Liver (tissue), 10 donors: ENCODE measurements at places on chromosomes 12 and 14. TPM values are rescaled to one million over a fixed set of nuclear protein-coding genes. Genes with fewer than 3 reads are reported as not detected.

- no peak for DNase-seq
Observed at GRCh38 chr12:65300679-65301349, 22.3 kb downstream of the MSRB3 start.

GRCh38 chr12:104681012-104681690, 224.4 kb downstream of the CHST11 start:
- DNase-seq = no peak

- no peak for DNase-seq
Observed at GRCh38 chr14:68587931-68588330, 204.9 kb downstream of the ZFP36L1 start.

GRCh38 chr14:26339381-26339780, 258.5 kb downstream of the NOVA1 start:
- DNase-seq = no peak

DNA sequence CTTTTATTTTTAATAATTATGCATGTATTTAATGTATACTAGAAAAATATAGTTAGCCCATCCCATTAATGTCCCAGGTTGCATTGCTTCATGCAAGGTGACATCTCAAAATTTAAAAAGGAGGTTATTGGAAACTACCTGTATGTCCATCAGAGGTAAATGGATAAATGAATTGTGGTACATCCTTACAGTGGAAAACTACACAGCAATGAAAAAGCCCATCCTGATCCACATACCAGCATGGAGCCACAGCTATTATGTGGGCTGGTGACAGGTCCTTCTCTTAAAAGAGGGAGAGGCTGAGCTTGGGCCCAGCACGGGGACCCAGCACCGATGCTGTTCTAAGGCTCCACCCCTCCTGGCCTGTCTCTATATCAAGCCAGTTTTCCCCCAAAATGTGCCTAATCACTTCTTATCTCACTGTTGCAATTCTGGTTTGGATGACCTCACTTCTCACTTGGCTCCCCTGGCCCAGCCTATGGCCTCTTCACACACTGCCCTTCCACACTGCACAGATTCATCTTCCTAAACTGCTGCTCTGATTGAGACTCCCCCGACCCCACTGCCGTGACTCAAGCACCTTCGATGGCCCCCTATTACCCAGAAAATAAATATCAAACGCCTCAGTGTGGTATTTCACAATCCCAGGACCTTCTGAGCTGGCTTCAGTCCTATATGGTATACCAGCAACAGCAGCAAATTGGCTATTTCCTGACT, 97.1 kb upstream of the NCOR2 start:
- DNase-seq = no peak

DNA sequence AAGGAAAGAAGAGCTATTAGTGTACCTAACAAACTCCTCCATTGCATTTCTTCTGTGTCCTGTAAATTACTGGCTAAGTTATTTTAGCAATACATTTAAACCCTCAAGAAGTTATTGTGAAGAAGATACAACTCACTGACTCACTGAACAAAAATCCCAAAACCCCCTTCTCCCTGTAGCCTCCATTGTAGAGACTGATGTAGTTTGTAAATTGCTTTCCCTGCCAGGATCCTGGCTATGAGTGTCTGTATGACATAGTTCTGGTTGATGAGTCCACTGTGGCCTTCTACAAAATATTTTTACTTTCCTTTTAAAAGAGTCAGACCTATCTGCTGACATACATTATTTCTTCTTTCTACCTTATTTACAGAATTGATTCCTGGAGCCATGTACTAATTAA, 155.6 kb downstream of the SLC6A15 start:
- DNase-seq = no peak

GRCh38 chr12:82414926-82415325, 56.6 kb downstream of the METTL25 start:
- no peak for DNase-seq

GRCh38 chr14:71175491-71175890, 268.2 kb downstream of the PCNX1 start:
- no peak for DNase-seq

GRCh38 chr12:68828672-68829068, 20.7 kb downstream of the MDM2 start:
- no peak for DNase-seq

DNA sequence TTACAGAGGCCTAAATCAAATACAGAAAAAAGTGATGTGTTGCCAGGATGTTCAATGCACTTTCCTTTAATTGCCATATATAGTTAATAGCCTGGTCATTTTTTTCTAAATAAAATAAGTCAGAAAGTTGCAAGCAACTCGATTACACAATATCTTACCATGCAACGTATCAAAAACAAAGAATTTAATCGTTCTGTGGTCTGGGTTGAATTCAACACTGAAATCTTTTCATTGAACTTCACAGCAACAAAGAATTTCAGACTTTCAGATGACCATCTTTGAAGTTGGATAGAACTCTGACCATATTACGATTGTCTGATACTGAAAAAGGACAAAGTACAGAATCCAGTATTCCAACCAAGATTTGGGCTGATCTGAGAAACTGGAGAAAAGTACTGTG, 231.9 kb downstream of the SLC25A21 start:
- DNase-seq = no peak

DNA sequence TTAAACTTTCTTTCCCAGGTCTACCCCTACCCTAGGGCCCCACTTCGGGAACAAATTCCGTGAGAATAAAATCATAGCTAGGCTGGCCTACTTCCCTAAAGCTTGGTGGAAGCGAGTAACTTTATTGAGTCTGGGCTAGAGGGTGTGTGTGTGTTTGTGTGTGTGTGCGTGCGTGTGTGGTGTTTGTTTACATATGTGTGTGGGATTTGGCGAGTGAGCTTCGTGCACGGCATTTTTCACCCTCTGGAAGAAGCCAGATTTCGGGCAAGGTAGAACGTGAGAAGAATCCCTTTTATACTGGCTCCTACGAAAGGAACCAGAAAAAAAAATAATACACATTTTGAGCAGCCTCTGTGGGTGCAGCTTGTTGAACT, 7.5 kb upstream of the LHX5 start:
- DNase-seq = no peak

DNA sequence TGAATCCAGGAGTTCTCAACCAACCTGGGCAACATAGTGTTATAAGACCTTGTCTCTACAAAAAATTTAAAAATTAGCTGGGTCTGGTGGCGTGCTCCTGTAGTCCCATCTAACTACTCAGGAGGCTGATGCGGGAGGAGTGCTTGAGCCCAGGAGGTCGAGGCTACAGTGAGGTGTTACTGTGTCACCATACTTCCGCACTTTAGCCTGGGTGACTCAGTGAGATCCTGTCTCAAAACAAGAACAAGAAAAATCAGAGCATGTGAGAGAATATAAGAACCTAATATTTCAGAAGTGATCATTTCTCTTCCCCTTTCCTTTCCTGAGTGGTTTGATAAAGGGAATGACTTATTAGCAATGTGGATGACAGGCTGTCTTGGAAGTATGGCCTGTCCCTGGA, 9.5 kb downstream of the TRAF3 start:
- no peak for DNase-seq

DNA sequence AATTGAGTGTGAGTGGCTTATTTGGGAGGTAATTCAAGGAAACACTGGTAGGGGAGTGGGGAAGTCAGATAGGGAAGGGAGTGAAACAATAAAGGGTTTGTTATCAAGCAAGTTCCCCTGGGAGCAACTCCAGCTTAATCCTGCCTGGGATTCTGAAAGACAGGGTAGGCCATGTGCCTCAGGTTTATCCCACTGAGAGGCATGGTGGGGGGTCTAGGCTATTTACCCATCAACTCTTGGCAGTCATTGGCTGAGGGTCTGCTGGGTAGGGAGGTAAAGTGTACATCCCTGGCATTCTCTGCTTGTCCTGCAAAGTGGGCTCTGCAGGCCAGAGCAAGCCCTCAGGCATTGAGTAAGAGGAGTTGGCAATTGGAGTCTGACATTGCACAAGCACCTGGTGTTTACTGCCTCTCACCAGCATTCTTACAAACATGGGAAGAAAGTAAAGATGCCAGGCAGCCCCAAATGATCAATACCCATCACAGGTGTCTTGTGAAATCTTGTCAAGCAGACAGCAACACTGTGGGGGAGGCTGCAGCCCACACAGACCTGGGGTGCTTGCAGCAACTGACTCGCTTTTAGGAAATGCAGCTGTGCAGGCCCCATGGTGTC, 169.3 kb downstream of the KTN1 start:
- DNase-seq = no peak

- DNase-seq = no peak
Observed at GRCh38 chr14:32050878-32051277, 26.2 kb upstream of the ARHGAP5 start.

GRCh38 chr12:132326646-132327045, 2.7 kb downstream of the GALNT9 start:
- no peak for DNase-seq

- DNase-seq = no peak
Observed at GRCh38 chr14:55075628-55076175, 24.3 kb downstream of the MAPK1IP1L start.

GRCh38 chr12:27614866-27615265, 81.4 kb upstream of the REP15 start:
- no peak for DNase-seq

DNA sequence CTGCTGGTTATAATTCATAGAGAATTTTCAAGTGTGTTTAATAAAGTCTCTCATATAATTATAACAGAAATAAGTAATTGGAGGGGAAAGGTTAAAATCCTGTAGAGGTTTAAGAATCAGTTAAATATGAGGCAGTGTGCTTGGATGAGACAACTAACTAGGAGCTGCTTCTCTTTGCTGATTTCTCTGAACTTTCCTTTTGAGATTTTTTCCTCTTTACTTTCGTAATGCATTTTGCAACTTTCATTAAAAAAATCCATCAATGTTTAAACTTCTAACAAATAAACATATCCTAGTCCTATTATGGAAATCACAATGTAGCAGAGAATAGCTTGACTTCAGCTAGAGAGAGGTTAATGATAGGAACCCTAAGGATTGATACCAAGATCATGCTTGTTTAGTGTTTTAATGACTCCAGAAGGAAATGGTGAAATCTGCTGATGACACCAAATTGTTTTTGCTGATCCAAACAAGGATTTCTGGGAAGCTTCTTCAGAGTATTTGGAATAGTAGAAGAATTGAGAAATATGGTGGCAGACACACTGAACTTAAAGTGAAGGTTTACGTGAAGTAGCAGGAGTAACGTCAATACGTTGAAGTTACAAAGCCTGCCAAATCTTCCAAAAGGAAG, 122.6 kb downstream of the RAD51B start:
- DNase-seq = no peak

- DNase-seq = no peak
Observed at GRCh38 chr14:74216671-74217070, 22.6 kb upstream of the VSX2 start.

GRCh38 chr14:92935446-92935845, 12.5 kb downstream of the CHGA start:
- DNase-seq = no peak

DNA sequence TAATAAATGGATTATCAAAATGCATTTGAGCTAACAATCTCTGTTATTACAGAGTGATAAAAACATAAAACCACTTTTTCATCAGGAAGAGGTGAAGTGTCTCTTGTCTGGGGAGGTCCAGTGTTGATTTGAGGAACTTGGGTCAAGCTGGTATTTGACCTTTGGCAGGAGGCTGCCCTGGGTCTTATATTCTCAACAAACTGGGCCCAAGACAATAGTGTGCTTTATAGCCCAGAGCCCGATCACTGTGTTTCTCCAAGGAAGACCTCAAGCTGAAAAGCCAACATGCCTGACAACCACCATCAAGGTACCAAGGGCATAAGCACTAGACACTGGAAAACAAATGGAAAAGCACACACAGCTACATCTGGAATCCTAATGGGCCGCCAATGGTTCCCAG, 137.0 kb downstream of the SLC25A21 start:
- DNase-seq = no peak

GRCh38 chr12:104623883-104624282, 167.1 kb downstream of the CHST11 start:
- no peak for DNase-seq

- no peak for DNase-seq
Observed at GRCh38 chr12:70246580-70246979, 3.3 kb downstream of the CNOT2 start.

GRCh38 chr14:55123852-55124639, 5.0 kb upstream of the LGALS3 start:
- DNase-seq = no peak

GRCh38 chr12:112851024-112851777, 55.6 kb upstream of the OAS1 start:
- no peak for DNase-seq

GRCh38 chr14:74856366-74856765, 19.6 kb downstream of the PROX2 start:
- DNase-seq = no peak

DNA sequence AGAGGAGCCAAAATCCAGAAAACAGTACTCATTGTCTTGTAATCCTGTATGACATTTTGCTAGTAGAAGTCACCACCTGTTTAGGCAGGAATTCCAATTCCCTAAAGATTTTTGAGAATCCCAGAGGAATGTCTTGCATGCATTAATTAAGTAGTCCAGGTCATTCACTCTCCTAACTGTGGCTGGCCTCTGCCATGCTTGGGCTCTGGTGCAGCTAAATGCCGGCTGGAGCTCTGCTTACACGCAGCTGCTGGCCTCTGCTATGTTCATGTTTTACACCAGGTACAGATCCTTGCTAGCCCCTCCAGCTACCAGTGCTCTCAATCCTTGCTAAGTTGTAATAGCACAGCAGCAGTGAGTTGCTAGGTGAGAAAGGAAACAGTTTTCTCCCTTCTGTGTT, 16.3 kb upstream of the HIF1A start:
- DNase-seq = no peak

GRCh38 chr12:92602476-92602875, 100.3 kb upstream of the PLEKHG7 start:
- DNase-seq = no peak

The MAP3K9 gene
- 5.2 TPM for total RNA-seq

The NFE2 gene
- 1.7 TPM for total RNA-seq

The KITLG gene
- 3.0 TPM for total RNA-seq

The RNASE4 gene
- total RNA-seq = 129 TPM

The C12orf54 gene
- total RNA-seq = not detected

The SCNN1A gene
- 0.47 TPM for total RNA-seq

The GLT1D1 gene
- total RNA-seq = 13.1 TPM

The DPY19L2 gene
- total RNA-seq = 0.42 TPM

The FOXA1 gene
- total RNA-seq = 8.0 TPM

The LIN7A gene
- total RNA-seq = 20.6 TPM

The FSCB gene
- total RNA-seq = not detected

The PDZRN4 gene
- total RNA-seq = 0.19 TPM

The OR4E2 gene
- not detected for total RNA-seq
